ENCODE measurements at places on chromosomes 7 and 10. TPM values are rescaled to one million over a fixed set of nuclear protein-coding genes. Genes with fewer than 3 reads are reported as not detected.

Gene HECW1
- 6.1 TPM for total RNA-seq

Gene ASB10
- total RNA-seq = not detected

Gene MOGAT3
- not detected for total RNA-seq

Gene ASB15
- not detected for total RNA-seq

Gene GSTO1
- total RNA-seq = 151 TPM

Gene RARRES2
- 174 TPM for total RNA-seq

Gene PPP1R17
- not detected for total RNA-seq

Measured in fibroblast of lung (primary cell).